ENCODE measurements at places on chromosomes 5 and 9. TPM values are rescaled to one million over a fixed set of nuclear protein-coding genes. Genes with fewer than 3 reads are reported as not detected.

DNA sequence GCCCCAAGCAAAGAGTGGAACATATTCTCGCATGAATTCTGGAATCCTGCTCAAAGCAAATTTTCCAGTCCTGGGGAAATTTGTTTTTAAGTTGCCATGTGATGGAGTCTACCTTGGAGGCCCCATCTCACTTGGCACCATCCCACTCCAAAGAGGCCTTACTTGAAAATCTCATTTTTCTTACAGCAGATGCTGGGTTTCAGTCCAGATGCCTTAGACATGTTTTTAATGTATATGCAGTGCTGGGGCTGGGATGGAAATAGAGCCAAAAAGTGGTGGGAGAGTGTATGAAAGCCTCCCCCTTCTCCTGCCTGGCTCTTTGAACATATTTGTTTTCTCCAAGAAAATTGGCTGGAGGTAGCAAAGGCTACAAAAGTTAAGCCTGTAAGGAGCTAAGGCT, 493.7 kb downstream of the ENC1 start:
- no peak for DNase-seq

DNA sequence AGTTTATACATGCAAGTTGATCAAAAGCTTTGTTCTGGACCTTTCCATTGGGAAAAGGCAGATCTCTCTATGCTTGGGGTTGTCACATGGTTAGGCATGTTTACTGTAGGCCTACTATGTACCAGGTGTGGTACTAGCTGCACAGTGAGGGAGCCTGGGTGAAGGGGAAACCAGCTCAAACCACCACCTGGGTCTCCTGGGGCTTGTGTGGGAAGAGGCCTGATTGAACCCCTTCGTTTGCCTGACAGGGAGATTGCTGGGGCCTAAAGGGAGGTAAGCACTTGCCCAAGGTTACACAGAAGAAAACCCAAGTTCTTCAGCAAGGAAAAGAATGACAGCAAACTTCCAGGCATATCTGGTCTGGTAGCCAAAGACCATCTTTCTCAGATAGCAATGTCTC, 145.9 kb downstream of the MELK start:
- DNase-seq, result no peak

DNA sequence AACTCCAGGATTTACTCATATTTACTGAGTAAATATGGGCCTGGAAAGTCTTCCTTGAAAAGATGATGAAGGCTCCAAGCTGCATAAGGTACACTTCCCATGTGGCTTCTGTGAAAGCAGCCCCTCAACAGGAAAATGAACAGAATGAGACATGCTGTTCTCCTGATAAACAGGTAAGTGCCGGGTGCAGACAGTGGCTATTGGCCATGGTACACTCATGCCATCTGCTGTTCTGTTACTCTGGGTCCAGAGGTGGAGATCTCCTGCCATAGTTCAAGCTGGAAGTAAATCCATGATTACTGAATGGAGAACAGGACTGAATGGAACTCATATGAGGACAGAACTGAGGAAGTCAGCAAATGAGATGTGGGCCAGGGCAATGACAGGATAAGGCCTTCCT, 103.6 kb downstream of the SLIT3 start:
- no peak for DNase-seq

DNA sequence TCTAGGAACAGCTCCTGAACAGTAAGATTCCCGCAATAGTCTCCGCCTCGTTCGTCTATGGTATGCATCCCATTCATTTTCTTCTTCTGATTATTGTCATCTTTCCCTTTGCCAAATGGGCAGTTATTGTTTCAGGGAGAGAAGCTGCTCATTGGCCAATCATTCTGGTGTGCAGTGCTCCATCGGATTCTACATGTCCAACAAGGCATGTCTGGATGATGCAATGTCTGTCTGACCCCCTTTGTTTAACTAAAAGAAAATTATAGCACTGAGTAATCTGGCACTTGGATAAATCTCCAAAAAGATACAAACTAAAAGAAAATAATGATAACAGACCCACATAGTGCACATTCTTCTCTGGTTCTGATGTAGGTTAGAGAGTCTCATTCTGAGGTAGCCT, 515.6 kb upstream of the DMAC1 start:
- no peak for DNase-seq

GRCh38 chr5:122350496-122350895, 38.5 kb downstream of the SNCAIP start:
- DNase-seq, result no peak

- no peak for DNase-seq
Observed at GRCh38 chr5:30698217-30698616, 495.3 kb upstream of the CDH6 start.

DNA sequence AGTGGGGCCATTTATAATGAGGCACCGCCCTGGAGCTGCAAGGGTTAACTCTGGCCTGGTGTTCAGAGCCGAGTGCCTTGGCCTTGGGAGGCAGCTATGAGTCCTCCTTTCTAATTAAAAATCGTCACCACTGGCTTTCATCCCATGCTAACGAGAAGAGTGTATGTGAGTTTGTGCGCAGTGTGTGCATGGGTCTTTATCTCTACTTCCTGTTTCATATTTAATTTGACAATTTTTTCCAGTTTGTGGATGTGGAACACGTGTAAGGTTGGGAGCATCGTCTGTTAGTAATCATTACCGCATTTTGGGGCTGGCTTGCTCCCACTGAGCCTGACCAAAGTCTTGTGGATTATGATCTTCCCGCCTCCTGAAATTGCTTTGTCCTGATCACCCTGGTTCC, 76.4 kb downstream of the NDFIP1 start:
- no peak for DNase-seq

- no peak for DNase-seq
Observed at GRCh38 chr5:23614422-23614821, 107.0 kb downstream of the PRDM9 start.

GRCh38 chr9:38059233-38059936, 9.6 kb downstream of the SHB start:
- no peak for DNase-seq

- DNase-seq, result no peak
Observed at GRCh38 chr9:76738402-76738801, 25.8 kb upstream of the PCA3 start.

- DNase-seq, result no peak
Observed at GRCh38 chr9:113746486-113746885, 129.6 kb upstream of the ZNF618 start.

DNA sequence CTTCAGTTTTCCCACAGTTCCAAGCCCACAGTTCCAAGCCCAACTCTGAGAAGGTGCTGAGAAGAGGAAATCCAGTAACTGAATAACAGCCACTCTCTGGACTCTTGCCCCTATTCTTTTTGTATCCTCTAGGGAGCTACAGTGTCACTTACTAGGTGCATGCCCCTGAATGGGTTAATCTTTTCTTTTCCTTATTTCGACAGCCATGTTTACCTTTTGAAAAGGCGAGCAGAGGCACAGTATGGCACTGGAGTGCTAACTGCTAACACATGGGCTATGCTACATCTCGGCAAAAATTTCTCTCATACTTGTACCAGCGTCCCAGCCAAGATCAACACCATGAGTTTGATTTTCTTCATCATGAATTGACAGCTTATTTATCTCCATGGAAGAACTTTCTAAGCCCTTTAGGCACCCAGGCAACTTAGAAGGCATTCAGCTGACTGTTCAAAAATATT, 222.6 kb downstream of the EBF1 start:
- DNase-seq, result no peak

DNA sequence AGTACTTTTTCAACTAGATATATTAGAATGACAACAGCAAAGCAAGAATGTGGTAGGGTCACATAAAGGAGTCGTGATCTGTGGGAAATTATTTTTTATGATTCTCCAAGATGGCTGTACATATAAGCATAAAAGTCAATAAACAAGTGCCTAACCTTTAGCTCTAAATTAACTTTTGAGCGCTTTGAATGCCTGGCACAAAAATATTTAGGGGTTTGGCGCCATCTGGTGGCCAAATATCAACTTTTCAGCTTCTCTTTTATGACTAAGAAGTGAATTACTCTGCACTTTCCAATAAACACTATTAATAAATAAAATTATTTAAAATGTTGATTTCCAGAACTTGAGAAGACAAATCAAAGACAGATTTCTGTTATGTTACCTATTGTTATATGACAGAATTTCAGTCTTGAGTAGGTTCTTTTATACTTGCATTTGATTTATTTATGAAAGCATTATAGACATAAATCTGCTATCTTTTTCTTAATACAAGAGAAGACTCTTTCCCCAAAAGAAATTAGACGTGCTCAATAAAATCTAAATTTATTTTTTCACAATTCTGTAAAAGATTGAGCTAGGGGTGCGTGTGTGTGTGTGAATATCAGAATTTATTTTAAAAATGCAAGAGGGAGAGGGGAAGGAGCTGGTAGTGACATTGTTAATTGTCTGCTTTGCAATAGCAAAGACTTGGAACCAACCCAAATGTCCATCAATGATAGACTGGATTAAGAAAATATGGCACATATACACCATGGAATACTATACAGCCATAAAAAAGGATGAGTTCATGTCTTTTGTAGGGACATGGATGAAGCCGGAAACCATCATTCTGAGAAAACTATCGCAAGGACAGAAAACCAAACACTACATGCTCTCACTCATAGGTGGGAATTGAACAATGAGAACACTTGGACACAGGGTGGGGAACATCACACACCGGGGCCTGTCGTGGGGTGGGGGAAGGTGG, 36.7 kb upstream of the ARRDC3 start:
- peak; percentile 84 for DNase-seq

DNA sequence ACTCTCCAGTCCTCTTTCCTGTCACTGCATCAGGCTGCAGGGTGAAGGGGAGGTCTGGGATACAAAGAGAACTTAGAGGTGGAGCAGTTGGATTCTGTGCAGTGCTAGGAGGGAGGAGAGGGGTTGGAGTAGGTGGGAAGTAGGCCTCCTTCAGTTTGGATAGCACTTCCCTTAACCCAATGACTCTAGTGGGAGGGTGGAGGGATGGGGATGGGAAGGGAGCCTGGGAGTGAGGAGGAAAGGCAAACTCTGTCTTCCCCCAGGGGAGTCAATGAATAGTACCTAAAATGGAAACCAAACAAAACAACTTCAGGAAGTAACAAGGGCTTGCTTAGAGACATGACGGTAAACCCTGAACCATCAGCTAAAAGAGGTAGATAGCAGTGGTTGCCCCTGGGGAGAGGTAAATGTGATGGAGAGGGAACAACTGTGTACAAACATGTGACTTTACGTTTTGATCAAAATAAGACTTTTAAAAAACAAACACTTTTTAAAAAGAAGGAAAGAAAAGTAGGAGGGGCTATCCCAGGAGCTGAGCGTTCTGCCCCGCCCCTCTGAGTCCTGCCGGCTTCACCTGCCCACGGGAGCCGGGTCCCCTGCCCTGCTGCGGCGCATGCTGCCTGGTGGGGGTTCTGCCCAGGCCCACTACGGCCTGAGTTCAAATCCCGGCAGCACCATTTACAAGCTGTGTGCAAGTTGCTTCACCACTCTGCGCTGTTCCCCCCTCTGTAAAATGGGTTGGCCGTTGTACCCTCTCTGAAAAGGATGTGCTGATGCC, 30.9 kb downstream of the GSN start:
- no peak for DNase-seq

DNA sequence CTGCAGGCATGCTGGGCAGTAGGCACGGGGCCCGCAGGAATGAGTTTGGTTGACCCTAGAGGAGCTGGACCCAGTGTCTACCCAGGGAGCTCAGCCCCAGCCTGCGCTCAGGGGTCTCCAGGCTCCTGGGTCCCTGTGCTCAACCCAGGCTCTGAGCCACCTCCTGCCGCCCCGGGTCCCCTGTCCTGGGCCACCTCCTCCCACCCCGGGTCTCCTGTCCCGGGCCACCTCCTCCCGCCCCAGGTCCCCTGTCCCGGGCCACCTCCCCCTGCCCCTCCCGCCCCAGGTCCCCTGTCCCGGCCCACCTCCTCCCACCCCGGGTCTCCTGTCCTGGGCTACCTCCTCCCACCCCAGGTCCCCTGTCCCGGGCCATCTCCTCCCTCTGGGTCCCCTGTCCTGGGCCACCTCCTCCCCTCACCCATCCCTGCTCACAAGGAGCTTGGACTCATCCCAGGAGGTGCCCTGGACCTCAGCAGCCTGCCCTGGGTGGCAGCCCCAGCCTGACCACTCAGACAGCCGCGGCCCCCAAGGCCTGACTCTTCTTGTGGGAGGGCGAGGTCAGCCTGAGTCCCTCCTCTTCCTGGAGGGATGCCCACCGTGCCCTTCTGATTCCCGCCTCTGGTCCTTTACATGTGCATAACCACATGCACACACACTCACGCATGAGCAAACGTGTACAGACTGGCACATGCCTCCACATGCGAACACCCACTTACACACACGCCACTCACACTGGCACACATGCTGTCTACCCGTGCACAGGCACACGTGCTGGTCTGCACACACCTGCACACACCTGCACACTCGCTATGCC, 2.4 kb downstream of the LCN12 start:
- no peak for DNase-seq

- no peak for DNase-seq
Observed at GRCh38 chr5:116379306-116379705, 195.3 kb downstream of the SEMA6A start.

DNA sequence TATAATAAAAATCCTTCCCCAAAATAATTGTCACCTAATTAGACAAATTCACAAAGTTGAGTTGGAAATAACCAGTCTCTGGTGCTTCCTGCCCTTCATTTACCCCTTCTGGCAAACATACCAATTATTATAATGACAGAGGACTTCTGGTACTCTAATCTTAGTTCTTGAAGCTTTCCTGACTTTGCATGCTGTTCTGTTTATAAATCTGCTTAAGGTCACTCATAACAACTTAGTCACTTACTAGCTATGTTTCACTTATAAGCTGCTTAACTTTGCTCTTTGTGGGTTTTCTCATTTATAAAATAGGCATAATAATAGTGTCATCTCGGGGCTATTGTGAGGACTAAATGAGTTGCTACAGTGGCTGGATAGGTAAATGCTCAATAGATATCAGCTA, 446.5 kb downstream of the EFNA5 start:
- DNase-seq, result no peak

- peak; percentile 55 for DNase-seq
Observed at GRCh38 chr5:55994495-55994997, at the start of gene IL6ST. IL6ST (minus strand) TSS chr5:55994963; CDS start chr5:55976278, 18,685 bp downstream.

DNA sequence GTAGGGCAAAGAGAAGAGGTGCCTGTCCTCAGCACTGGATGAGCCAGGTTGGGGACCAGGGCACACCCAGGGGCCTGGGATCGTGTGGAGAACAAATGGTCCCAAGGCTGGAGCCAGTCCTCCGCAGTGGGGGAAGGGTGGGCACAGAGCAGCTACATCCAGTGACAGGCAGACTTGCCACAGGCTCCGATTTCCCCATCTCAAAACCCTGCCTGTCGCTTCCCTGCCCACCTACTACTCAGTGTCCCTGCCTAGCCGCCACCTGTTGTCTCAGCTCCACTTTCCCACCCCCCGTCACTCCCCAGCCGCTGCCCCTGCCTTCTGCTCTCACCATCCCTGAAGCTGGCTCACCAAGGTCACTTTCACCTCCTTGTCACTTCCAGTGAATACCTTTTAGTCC, 13.9 kb upstream of the ENHO start:
- DNase-seq, result no peak

GDA gene
- not detected for total RNA-seq

PKD2L2 gene
- not detected for total RNA-seq

IFNA13 gene
- not detected for total RNA-seq

STX17 gene
- 33.3 TPM for total RNA-seq

EIF4E1B gene
- total RNA-seq, result not detected
